ENCODE measurements at places on chromosomes 5 and 9.
A peak's percentile ranks its signal among the peaks of the same experiment; 100 is the strongest.

DNA sequence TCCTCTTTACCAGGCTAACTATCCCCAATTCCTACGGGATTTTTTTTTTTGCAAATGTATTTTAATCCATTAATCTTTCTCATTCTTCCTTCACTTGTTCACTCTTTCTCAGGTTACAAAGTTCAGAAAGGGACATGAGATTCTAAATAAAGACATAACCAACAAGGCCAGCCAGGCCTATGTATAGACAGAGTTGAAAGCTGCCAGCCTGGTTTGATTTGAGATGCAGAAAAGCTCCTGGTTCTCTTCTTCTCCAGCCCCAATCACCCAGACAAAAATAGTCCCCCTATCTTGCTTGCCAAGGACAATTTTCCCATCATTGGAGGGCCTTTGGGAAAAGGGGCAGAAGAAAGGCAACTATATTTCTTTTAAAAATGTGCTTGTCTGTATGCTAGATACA, 398.8 kb downstream of the NFIB start:
- DNase-seq, result no peak

- no peak for DNase-seq
Measured at GRCh38 chr9:114823441-114823840, 17.6 kb upstream of the TNFSF15 start.

DNA sequence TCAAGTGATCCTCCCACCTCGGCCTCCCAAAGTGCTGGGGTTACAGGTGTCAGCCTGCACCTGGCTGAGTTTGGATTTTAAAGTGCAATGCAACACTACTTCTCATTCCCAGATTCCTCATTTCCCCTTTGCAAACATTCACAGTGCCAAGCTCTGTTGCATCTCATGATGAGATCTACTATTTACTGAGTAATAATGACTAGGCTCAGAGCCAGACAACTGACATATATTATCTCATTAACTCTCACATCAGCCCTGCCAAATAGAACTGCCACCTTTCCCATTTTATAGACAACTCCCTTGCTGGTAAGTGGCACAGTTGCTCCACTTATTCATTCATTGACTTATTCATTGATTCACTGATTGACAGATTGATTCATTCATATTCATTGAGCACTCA, 7.0 kb downstream of the PDE6A start:
- DNase-seq, result no peak

DNA sequence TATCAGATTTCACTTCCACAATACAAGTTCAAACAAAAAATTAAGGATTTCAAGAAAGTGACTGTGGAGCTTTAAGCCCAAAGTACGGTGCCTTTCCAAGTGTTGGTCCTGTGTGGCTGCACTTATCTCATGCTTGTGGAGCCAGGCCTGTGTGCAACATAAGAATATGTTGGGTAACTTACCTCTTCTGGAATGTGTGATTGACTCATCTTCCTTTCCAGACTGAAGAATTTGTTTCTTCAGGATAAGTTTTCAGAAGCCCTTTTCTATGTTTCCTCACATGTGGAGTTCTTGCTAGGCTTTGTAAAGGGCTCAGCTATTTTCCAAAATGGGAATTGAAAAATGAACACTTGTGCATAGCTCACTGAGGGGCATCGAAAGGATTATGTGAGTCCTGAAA, 485.1 kb upstream of the PAPPA start:
- DNase-seq, result no peak

DNA sequence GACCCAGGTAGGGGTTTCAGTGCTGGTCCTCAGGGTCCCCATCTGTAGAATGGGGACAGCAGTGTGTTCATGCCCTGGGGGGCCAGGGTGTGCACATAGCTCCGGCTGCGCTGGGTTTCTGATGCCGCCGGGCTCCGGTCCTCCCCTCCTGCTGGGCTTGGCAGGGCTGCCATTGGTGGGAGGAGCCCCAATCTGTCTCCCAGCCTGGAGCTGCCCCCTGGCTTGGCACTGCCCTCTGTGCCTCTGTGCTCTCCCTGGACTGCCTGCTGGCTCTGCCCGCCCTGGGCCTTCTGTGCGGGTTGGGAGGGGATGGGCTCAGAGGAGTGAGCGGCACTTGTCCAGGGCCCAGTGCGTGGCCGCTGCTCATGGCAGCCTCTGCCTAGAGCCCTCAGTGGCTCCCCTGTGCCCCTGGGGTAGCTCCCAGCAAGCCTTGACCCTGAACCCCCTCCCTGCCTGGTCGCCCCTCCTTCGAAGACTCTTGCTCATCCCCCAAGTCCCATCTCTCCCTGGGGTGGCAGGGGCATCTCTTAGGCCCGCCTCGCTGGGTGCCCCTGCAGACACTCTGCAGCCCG, 35.7 kb downstream of the RXRA start:
- no peak for DNase-seq

DNA sequence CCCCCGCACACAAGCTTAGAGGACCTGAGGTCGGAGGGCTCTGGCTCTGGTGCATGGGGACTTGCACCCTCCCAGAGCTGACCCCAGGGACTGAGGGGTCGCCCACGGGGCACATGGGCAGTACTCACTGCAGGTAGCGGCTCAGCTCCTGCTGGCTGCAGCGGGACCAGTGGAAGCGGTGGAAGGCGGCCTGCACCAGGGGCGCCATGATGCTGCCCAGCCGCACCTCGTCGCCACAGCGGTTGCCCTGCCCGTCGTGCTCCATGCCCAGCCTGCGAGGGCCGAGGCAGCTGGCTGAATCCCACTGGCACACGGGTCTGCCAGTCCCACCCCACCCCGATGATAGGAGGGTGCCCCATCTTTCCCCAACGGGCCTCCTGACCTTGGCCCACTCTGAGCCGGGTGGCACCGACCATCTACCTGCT, 93.8 kb downstream of the ZNF354C start:
- no peak for DNase-seq

DNA sequence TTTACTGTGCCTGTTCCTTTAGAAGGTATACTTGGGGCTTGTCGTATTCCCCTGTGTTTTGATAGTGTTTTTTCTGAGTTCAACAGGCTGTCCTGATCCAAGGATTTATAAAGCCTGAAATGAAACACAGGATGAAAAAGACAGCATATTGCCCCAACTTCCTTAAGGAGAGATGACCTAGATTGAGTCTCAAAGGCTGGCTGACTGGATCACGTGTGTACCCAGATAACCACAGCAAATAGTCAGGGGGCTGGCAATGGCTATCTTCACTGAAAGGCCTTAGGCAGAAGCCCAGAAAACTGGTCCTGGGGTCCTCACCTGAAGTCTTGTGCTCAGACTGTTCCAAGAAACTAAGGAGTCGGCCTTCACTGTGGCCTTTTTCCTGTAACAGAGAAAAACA, 7.7 kb upstream of the HK3 start:
- no peak for DNase-seq

GRCh38 chr5:74538206-74538661, 102.3 kb downstream of the ENC1 start:
- DNase-seq, result no peak

DNA sequence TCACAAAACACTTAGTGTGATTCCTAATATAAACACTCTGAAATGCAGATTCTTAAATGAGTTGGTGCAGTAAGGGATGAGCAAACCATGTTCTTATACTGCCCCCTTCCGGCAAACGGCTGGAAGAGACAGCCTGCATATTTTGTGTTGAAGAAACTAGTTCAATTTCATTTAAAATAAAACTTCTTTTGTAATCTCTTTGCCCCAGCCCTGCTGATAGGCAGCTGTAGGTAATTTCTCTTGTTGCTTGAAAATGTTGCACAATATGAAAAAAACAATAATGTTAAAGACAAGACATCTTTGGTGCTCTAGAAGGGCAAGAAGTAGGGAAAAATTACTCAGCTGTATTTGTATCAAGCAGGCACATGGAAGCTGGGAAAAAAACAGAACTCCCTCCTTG, 89.7 kb upstream of the CCNG1 start:
- DNase-seq, result peak; percentile 48

DNA sequence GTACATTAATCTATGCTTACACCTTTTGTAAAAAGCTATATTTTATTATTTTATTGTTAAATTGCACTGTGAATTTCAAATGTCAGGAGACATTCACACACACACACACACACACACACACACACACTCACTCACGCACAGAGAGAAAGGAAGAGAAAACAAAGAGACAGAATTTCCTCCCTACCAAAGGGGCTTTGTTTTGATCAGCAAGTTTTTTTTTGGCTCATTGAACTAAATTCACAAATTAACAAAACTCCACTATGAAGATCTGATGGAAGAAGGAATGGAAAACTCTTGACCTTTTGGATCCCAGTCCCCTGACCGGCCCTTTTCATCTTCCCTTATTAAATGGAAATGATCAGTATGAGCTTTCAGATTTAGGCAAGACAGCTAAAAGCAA, 161.2 kb downstream of the PDE4D start:
- no peak for DNase-seq

GRCh38 chr5:134124289-134125038, 10.0 kb downstream of the TCF7 start:
- DNase-seq, result peak; percentile 81

DNA sequence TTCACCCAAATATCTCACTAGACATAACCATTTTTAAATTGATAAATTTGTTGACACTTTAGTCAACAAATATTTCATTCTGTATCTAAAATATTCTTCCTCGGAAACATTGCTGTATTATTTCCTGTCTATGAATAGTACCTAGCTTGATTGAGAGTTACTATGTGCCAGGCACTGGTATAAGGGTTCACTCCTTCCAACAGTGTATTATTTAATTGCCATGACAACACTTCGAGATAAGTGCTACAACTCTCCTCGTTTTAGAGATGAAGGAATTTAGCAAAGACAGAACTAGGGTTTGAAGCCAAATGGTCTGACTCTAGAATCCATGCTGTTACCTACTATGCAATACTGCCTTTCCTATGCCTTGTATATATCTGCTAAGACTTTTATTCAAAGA, 287.2 kb downstream of the YTHDC2 start:
- DNase-seq, result no peak

DNA sequence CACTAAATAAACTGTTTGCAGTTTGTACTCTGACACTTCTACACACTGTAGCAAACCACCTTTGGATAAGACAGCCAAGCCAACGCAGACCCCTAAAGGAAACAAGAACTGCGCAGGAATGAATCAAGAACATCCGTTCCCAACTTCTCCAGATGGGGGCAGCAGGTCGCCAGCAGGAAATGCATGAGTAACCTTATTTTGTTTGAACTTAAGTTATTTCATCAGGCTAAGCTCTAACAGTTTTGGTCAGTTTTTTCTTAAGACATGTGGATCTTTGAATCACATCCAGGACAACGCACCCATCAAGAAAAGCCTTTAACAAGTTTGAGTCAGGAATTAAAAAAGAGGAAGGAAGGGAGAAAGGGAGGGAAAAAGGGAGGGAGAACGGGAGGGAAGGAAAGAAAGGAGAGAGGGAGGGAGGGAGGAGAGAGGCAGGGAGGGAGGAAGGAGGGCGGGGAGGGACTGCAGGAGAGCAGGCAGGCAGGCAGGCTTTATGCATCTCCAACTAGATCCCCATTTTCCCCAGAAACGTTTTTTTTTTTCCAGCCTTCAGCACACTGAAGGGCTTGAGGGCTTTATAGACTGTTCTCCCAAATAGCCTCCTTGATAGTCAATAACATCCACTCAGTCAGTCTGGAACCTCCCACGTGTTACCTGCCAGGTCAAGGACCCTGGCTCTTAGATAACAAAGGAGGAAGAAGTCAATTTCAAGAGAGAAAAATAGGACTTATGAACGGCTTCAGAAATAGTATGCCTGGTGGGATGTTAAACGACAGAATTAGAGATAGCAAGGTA, 22.2 kb downstream of the BHMT start:
- peak; percentile 71 for DNase-seq

DNA sequence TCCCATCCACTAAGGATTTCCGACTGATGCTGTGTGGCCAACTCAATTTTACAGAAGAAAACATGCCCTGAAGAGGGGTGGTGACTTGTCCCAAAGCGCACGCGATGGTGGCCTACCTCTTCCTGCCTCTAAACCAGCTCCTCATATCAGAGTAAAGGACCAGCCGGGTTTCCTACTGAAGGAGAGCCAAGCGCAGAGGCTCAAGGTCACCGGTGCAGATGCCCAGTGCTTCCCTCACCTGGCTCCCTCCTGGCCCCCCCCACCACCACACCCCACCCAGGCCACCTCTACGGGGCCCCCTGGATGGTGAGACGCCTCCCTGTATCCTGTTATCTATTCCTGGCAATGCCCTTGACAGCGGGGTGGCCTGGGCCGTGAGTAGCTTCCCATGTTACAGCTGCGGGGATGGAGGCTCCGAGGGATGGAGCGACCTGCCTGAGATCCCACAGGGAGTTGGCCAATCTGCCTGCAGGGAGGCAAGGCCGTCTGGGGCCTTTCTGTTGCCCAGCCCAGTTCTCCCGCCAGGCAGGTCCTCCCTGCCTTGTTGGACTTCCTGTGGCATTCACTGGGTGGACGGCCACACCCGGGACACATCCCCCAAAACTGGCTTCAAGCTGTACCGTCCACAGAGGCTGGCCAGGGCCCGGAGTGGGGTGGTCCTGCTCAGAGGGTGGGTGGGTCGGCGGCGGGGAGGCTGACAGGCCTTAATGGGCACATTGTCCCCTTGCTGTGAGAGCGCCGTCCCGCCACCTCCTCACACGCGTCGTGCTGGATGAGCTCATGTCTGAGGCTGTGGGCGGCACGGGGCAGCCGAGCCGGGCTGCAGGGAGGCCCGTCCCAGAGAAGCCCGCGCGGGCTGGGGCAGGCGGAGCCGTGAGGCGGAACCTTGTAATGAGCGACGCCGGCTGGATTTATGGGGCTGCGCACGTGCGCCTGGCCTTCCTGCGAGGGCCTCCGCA, 72.5 kb downstream of the MACROH2A1 start:
- no peak for DNase-seq

GRCh38 chr9:108377382-108377781, 478.4 kb downstream of the ACTL7B start:
- no peak for DNase-seq

GRCh38 chr5:133869519-133870335, 98.7 kb downstream of the C5orf15 start:
- DNase-seq, result no peak

- DNase-seq, result no peak
Measured at GRCh38 chr9:107588393-107588792, 98.8 kb upstream of the KLF4 start.

DNA sequence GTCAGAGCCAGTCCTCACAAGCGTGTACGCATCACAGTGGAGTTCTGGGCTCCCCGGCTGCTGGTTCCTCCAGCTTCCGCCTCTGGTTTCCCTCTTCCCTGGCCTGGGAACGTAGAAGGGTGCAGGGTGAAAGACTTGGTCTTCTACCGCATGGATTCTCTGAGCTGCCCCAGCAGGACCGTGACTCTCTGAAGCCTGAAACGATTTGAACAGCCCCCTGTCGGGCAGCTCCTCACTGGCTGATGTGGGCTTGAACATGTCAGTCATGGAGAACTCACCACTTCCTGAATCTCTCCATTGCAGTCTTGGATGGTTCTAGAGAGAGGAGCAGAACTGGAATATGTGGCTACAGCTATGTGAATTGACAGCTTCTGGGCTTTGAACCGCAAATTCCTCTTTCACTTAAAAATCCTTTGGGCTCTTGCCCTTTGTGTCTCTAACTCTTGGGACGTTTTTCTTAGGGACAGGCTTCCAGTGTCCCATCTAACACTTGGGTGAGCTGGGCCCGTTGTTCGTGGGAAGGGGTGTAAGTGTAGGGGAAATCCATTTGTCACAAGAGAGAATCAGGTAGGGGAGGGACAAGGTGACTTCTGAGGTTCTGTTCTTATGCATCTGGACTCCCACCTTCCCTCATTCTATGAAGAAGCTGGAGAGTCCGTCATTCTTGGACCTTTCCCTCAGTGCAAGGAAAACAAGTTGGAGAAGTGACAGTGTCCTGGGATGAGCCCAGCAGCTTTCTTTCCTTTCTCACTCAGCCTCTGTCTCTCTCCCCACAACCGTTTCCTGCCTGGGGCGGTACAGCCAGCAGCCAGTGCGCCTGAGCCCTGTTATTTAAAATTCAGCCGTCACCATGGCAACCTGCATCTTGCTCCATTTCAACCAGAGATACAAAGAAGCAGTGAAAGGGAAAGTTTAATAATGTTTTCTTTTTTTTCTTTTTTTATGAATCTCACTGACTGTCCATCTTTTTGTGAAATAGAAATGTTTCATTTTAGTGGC, 84.7 kb downstream of the PTTG1 start:
- peak; percentile 76 for DNase-seq
